ENCODE measurements at places on chromosomes 12 and 14.

DNA sequence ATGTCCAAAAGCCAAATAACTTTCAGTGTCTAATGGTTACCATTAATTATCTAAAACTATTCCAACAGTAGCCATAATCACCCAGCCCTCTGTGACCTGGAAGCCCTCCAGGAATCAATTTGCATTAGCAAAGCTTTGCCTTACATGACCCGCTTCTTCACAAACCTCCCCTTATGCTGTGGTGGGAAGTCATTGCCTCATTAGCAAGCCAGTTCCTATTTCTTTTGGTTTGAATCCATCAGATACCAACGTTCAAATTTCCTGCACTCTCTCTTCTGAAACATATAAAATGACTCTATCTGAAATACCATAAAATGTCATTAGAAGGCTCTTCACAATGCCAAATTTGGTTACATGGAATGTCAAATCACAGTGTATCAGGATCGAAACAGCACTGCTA is 268.3 kb upstream of the PRKD1 start:
- no peak for DNase-seq

GRCh38 chr12:115384391-115384790 is 700.4 kb upstream of the TBX3 start:
- no peak for DNase-seq

DNA sequence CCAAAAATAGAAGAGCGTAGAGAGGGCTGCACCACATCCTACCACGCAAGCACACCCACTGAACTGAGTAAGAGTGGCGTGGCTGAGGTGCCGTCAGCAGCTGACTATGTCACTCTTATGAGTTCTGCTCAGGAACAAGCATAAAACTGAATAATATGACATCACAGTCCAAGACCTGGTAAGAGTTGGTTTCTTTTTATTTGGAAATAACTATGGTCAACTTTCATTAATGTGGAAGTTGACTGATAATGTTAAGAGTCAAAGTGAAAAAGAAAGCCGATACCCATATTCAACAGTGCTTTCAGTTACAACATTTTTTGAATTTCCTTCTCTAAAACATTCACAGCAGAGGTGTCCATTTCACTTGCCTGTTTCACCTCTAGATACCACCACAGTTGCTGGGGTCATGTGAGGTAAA is 44.6 kb downstream of the GNS start:
- no peak for DNase-seq

GRCh38 chr14:78071016-78071549 is 99.1 kb upstream of the NRXN3 start:
- DNase-seq: no peak

GRCh38 chr12:42593874-42594273 is 4.3 kb upstream of the PRICKLE1 start:
- no peak for DNase-seq

- no peak for DNase-seq
Observed at GRCh38 chr12:39627914-39628313, 8.3 kb upstream of the ABCD2 start.

DNA sequence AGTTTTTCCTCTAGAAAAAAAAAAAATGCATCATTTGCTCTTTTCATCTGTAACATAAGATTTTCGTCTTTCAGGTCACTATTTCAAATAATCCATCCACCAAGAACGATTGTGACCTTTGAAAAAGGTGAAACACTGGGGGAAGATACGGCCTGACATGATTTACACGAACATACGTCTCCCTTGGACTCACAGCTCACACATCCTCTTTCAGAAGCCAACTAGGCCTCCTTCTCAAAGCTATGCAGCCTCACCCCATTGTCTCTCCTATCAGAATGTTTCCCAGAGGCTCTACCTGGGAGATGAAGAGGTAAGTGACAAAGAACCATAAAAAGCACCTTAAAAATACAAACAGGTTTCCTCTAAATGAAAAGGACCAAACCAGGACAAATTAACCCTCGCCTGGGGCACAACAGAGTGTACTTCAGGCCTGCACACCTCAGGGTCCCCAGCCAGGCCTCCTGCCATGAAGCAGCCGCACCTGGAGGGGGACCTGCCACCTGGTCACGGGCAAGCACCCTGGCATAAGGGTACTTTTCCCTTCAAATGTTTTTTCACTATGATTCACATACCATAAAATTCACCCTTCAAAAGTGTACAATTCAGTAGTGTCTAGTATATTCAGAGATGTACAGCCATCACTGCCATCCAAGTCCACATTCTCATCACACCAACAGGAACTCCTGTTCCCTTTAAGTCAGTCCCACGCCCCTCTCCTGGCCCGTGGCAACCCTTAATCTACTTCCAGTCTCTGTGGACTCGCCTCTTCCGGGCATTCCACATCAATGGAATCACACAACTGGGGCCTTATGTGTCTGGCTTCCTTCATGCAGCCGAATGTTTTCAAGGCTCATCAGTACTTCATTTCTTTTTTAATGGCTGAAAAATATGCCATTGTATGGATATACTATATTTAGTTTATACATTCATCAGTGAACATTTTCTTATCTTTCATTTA is 5.4 kb downstream of the SLC15A4 start:
- DNase-seq: no peak

GRCh38 chr14:49770212-49770817 is 2.4 kb downstream of the KLHDC2 start:
- DNase-seq: no peak

- no peak for DNase-seq
Observed at GRCh38 chr12:47317175-47317915, 237.6 kb upstream of the AMIGO2 start.

- DNase-seq: no peak
Observed at GRCh38 chr12:22069851-22070250, 23.8 kb downstream of the CMAS start.

DNA sequence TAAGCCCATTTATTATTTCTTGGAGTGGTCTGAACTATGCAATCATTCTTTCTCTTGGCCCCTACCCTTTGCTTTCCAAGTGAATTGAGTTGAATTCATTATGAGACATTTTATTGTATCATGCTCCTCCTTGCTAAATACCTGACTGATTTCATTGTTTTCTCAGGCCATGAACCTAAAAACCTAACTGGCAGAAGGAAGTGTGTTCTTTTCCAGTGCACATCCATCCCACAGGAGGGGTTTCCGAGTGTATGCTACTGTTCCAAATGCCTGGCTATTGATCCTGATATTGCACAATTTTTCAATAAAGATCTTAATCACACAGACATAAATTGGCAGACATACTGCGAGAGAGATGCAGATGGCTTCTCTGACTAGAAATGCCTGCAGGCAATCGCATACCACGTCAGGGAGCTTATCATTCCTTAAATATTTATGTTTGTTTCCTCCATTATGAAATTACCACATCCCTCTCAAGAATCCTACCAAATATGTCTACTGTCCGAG is 162.2 kb upstream of the EGLN3 start:
- no peak for DNase-seq

GRCh38 chr14:73754911-73755360 is 40.8 kb upstream of the PNMA1 start:
- no peak for DNase-seq

DNA sequence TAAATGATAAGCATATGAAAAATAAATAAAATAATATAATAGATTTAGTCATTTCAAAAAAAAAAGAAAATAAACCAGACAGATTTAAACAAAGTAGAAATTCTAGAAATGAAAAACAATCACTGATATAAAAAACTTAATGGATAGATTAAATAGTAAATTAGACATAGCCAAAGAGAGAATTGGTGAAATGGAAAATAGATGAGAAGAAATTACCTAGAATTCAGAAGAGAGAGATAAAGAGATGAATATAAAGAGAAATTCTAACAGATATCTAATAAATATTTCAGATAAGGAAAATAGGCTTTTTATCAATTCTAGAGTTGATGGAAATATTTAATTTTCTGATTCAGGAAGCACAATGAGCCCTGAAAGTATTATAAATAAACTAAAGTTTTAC is 123.1 kb downstream of the PRIMA1 start:
- no peak for DNase-seq

DNA sequence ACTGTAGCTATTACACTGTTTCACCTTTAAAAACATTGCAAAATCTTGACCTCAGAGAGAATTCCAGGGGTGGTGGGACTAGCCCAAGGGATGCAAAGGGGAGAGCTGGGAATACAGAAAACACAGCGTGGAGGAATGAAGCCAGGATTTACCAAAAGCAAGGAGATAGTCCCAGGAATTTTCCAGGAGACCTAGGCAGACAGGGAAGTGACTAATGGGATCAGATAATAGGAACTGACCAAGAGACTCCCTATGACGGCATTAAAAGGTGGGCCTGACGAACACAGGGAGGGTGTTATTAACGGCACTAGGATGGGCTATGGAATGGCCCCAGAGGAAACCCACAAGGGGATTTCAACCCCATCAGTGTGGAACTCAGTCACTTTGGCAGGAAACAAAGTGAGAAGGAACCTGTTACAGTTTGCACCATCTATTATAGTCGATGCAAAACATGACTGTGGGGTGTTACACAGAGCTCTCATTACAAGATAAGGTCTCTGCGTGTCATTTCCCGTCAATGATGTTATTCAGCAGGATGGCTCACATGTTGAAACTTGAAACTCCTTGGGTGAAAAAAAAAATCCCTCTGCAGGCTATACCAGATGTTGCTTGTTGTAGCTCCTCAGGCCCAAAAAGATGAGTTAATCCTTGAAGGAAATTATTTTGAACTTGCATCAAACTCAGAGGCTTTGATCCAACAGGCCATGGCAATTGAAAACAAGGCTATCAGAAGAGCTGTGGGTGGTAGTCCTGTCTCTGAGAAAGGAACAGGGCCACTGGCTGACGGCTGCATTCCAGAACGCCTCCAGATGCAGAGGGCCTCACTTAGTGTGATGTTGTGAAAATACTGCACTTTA is 58.7 kb downstream of the DRAM1 start:
- no peak for DNase-seq

DNA sequence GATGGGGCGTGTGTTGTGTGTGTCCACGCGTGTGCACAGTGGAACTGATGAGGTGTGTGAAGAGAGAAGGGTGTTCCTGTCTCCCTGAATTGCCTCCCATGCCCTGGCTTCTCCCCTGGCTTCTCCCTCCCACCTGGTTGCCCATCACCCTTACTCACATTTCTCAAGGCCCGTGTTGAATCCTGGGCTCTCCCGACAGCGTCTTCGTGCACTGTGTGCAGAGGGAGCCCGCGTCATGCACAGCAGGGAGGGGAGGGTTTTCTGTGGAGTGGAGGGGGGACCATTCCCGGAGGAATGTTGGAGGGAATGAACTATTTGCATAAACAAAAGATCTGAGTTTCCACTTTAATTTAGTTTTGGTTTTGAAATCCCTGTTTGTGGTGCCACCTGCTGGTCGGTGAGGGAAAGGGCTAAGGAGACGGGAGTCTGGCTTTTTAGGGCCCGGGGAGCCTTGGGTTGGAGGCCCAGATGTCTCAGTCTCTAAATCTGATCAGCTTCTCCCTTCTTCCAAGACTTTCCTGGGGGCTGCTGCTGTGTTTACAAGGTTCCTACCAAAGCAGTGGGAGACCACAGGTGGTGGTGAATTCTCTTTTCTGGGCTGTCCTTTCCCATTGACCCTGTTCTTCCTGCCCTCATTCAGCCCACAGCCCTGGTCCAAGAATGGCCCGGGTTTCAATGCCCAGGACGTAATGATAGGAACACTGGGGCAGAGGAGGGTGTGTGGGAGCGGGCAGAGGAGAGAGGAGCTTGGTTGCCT is at the start of gene C1R:
Gene C1R (minus strand): TSS at position 217 of the 757 bp plus-strand sequence. CDS start 57 bp downstream, at position 160.
- no peak for DNase-seq

DNA sequence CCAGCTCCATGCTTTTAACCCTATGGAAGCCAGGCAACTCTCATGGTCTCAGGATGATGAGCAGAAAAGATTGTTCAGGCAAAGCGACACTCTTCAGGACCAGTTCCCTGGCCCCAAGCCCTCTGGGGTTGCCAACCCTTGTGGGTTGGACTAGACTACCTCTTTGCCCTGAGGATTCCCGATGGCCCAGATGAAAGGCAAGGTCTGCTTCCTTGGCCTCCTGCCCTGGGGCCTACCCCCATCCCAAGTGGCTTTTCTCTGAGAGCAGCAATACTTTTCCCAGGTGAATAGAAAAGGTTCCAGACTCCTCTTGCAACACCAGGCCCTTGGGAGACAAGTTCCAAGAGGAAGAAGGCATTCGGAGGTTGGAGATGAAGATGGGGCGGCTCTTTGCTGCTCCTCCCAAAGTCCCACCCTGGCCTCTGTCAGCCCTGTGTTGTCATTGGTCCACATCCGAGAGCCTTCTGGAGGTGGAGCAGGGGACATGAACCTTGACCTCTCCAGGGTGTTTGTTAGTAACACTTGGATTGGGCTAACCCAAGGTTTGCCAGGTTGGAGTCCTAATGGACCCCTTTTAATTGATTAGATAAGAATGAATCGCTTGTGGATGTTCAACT is 131.1 kb downstream of the GCH1 start:
- DNase-seq: no peak

- DNase-seq: no peak
Observed at GRCh38 chr14:44663136-44663535, 156.1 kb upstream of the FSCB start.

DNA sequence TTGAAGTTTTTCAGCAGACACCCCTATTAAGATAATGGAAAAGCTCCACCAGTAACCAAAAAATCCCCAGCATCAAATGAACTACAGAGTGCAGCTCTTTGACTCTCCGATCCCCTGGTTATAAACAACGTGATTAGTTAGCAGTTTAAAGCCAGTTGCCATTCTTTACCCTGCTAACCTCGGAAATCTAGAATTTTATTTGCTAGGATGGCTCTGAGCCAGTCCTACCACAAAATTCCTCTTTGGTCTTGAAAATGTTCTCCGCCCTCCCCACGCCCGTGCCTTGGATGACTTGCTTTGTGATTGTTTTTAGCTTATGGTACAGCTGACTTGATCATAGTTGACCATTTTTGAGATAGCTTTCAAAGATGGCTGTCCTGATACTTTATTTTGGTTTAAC is 1.2 kb downstream of the KLHDC2 start:
- DNase-seq: no peak

- no peak for DNase-seq
Observed at GRCh38 chr14:33201116-33201515, 262.4 kb downstream of the NPAS3 start.

DNA sequence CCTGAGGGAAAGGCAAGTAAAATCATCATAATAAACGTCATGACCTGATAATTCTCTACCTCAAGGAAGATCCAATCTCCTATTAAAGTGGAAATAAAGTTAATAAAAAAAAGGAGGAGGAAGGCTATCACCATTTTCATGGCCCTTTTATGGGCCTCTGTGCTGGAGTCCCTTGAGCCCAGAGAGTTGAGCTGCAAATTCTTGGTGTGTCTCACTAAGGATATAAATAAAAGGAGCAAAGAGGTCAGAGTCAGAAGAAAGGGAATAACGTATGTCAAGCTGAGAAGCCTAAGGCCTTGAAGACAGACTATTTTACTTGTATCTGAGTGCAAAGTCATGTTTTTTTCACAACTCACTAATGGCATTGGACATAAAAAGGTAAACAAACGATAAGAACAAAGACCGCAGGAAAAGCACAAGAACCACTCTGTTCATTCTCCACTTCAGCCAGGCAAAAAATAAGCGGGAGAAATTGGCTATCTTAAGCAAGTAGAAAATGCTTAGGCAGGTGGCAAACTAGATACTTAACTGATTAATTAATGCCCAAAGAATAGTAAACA is 12.0 kb upstream of the SMIM10L1 start:
- DNase-seq: no peak

- no peak for DNase-seq
Observed at GRCh38 chr12:105576261-105576660, 245.8 kb downstream of the C12orf75 start.

- no peak for DNase-seq
Observed at GRCh38 chr12:23504641-23505399, 444.6 kb downstream of the SOX5 start.

All from cortex of kidney (tissue), 1 donor.